Suprapubic skin (tissue), 4 donors: ENCODE measurements at places on chromosomes 13 and 19.
A peak's percentile ranks its signal among the peaks of the same experiment; 100 is the strongest.

DNA sequence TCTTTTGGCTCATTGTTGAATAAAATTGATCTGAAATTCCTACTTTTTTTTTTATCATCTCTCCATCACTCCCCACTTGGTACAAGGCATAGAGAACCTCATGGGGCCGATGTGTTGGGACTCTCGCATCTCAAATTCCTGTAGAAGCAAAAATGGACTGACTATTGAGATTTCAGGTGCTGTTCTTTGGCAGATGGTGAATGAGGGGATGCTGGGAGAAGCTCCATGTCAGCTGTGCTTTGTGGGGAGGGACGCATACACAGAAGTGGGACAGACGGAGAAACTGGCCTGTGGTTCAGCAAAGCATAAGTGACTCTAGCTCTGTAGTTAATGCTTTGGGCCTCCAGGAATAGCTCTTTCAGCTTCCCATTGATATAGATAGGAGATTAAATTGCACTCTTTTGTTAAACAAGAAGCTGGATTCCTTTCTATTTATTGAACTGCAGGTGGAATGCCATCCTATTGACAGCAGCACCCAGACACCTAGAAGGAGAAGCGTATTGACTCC lies 194.5 kb upstream of the RNF113B start:
- no peak for DNase-seq

- no peak for DNase-seq
Observed at GRCh38 chr13:26962671-26963070, 202.1 kb upstream of the GPR12 start.

GRCh38 chr13:90415902-90416301 lies 931.6 kb upstream of the MIR17HG start:
- DNase-seq: no peak

GRCh38 chr13:68535329-68535728 lies 1305.2 kb upstream of the PCDH9 start:
- no peak for DNase-seq

- no peak for DNase-seq
Observed at GRCh38 chr13:27751953-27752532, 40.2 kb upstream of the GSX1 start.

DNA sequence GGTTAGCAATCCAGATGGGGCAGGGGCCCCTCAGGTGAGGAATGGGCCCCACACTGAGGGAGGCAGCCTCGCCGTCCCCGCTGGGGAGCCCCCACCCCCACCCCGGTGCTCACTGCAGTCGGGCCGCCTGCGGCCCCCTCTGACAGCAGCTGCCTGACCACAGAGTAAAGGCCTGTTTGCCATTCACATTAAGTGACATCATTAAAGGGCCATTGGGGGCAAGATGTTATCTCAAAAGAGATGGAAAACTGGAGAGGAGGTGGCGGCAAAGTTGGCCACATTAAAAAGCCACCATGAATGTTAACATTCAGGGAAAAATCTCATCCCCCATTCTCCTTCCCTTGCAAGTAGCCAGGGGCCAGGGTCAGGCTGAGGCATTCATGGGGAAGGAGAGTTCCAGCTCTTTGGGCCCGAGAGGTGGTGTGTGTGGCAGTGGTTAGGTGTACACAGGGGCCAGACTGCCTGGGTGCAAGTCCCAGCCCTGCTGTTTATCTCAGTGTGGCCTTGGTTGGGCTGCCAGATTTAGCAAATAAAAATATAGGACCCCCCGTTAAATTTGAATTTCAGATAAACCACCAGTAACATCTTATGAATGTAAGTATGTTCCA lies 20.9 kb downstream of the VSTM2B start:
- DNase-seq: peak; percentile 18

GRCh38 chr19:3162418-3163229 lies 15.9 kb upstream of the S1PR4 start:
- no peak for DNase-seq

- DNase-seq: peak; percentile 74
Observed at GRCh38 chr13:71866335-71867130, 471 bp downstream of the DACH1 start.

DNA sequence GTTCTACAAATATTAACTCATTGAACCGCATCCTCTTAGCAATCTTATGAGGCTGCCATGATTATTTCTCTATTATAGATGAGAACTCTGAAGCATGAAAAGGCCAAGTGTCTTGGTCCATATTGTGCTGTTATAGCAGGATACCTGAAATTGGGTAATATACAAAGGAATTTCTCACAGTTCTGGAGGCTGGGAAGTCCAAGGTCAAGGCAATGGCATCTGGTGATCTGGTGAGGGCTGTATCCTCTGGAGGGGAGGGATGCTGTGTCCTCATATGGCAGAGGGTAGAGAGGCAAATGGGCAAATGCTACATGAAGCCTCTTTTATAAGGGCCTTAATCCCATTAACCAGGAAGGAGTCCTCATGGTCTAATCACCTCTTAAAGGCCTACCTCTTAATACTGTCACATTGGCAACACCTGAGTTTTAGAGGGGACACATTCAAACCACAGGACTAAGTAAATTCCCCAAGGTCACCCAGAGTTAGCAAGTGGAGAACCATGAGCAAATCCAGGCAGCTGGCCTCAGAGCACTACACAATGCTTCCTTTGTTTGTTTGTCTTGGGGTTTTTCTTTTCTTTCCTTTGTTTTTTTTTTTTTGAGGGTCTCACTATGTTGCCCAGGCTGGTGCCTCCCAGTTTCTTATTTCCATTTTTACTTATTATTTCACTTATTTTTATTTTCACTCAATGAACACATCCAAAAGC lies 55.9 kb upstream of the LATS2 start:
- DNase-seq: no peak

- DNase-seq: no peak
Observed at GRCh38 chr19:46935066-46935663, 74.4 kb downstream of the ARHGAP35 start.

GRCh38 chr13:32949820-32950219 lies 66.4 kb upstream of the KL start:
- no peak for DNase-seq

- no peak for DNase-seq
Observed at GRCh38 chr13:47327861-47328260, 431.0 kb upstream of the HTR2A start.

DNA sequence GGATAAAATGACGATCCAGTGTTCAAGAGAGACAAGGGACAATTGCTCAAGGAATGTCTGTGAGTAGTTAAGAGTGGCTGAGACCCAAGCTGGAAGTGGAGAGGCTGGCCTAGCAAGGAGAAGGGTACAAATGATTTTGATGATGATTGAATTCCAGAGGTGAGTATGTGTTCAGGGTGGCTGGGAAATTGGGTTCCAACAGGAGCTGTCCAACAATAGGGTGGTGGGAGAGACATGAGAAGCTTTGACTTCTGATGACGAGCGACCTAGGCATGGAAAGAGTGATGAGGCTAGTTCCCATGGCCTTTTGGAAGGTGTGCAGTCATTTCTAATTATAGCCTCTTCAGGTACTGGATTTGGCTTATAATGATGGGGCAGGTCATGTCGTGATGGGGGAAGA lies 29.1 kb upstream of the DCLK1 start:
- DNase-seq: no peak

DNA sequence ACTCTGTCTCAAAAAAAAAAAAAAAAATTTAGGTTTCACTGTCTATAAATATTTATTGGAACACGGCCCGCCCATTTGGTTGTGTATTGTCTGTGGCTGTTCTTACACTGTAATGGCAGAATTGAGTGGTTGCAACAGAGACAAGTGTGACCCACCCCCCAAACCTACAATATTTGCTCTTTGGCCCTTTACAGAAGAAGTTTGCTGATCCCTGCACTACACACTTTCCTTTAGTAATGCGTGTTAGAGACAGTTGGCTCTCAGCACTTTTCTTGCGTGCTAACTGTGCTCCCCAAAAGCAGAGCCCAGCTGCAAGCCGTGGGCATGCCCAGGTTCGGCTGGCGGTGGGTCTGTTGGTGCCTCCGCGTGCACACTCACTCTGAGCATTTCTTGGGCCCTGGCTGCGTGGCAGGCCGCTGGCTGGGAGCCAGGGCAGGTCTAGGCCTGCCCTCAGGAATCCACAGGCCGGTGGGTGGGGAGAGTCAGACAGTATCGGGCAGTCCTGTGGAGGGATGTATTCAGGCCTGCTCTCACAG lies 72.6 kb downstream of the SIPA1L3 start:
- no peak for DNase-seq

DNA sequence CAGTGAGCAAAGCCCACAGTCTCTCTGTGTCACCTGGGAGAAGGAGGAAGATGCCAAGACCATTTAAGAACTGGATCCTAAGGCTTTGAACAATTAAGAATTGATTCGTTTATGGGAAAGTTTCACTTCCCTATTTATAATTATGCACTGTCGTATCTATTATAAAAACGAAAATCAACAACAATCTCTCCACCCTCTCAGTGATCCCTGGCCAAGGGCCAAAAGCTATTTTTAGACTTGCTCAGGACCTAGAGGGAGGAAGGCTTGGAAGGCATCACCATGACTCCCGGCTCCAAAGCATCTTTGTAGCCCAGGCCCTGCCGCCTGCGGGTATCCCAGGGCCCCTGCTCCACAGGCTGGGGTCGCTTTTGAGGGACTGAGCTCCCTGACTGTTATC lies 1.3 kb downstream of the RHPN2 start:
- DNase-seq: no peak

- DNase-seq: peak; percentile 71
Observed at GRCh38 chr19:7292950-7293761, 1.1 kb downstream of the INSR start.
